ENCODE measurements at places on chromosomes 5 and 9.

DNA sequence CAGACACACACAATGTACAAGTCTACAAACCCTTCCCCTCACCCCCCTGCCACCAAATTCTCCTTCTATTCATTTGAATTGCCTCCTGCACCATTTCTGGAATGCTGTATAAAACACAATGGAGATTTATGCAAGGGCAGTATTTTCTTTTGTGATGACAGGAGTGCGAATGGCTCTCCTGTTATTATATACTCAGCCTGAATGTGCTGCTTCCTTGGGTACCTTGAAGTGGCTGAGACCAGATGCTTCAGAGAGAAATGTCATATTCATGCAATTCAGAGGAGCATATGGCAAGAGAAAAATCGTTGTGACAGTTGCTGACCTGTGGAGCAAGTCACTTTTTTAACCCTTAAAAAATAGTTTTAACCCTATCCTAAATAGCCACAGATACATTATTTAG, 468.0 kb upstream of the WWC1 start:
- no peaks in the 10 kb centered on the region for H3K36me3 ChIP-seq
- no peak overlapping the region for H3K27ac ChIP-seq
- peaks cover 34% of the 10 kb centered on the region for H3K4me1 ChIP-seq

DNA sequence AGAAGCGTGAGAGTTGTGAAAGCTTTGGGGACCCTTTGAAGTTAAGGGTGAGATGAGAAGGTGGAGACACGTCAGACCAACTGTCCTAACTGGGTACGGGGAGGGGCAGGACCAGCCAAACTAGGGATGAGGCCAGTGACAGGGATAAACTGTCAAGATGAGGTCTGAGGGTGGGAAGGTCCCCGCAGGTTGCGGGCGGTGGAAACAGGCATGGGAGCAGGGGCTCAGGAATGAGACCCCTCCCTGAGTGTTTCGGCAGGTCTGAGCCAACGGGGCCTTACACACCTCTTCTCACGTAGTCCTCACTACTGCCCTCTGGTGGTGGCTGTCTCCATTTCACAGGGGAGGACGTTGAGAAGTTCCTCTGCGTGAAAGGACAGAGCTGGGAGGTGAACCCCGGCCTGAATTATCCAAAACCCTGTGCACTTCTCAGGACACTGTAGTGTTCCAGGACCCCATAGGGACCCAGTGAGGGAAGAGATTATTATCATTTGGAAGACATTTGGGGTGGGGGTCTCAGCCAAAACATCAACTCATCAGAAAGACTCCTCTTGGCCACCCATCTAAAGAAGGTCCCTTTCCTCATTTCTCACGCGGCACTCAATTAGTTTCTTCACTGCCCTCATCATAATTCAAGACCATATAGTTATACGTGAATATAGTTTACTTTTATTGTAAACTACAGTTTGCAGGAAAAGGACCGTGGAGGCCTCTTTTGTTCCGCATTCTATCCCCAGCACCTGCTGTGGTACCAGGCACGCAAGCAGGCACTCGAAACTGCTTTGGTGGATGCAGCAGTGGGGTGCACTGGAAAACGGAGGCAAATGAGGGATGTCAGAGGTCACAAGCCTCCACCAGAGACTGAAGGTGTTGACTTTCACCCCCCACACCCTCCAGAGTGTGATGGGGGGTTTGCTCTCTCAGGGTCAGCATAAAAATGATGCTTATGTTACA, 21.7 kb upstream of the NANS start:
- H3K27me3 ChIP-seq, result no peaks in the 10 kb centered on the region
- peak overlapping the region; percentile 34 for H3K4me3 ChIP-seq
- H3K36me3 ChIP-seq, result no peaks in the 10 kb centered on the region

DNA sequence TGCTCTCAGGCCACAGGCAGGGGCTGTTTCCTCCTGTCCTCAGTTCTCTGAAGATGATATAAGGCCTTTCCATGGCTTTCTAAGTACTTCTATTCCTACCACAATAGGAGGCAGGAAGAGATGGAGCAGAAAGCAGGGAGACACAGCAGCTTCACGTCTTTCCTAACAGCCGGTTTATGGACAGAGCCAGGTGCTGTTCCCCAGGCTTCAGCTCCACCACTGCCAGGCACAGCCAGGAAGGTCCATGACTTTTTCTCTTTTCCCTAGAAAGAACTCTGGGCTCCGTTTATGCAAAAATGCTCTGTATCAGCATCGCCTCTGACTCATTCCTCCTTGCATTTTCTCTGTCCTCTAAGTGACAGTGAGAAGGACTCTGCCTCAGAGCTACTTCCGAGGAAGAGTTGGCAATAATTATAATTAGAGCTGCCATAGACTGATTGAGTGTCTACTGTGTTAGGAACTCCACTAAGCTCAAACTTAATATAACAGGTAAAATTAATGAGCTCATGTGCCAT, 478.5 kb downstream of the RASEF start:
- H3K36me3 ChIP-seq, result no peaks in the 10 kb centered on the region
- no peak for DNase-seq
- no peak overlapping the region for H3K27ac ChIP-seq
- H3K27me3 ChIP-seq, result no peaks in the 10 kb centered on the region
- H3K4me1 ChIP-seq, result no peaks in the 10 kb centered on the region
- no peak overlapping the region for H3K4me3 ChIP-seq

DNA sequence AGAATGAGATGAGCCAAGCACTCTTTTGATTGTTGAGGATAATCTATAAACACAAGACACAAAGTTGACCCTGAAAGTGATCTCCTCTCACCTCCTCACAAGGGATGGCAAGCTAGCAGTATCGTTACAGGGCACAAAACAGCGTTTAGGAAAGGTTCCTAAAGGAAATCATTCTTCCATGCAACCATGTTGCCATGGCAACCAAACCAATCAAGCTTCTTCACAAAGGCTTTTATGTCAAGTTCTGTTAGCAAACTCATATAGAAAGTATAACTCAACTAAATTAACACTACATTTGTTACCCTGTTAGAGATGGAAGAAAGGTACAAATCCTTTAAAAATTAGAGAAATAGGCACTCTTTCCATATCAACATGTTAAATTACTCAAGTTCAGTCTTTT, 1016.8 kb upstream of the DMAC1 start:
- no peak overlapping the region for H3K4me3 ChIP-seq
- DNase-seq, result no peak
- H3K4me1 ChIP-seq, result no peaks in the 10 kb centered on the region
- no peaks in the 10 kb centered on the region for H3K27me3 ChIP-seq
- H3K36me3 ChIP-seq, result no peaks in the 10 kb centered on the region

DNA sequence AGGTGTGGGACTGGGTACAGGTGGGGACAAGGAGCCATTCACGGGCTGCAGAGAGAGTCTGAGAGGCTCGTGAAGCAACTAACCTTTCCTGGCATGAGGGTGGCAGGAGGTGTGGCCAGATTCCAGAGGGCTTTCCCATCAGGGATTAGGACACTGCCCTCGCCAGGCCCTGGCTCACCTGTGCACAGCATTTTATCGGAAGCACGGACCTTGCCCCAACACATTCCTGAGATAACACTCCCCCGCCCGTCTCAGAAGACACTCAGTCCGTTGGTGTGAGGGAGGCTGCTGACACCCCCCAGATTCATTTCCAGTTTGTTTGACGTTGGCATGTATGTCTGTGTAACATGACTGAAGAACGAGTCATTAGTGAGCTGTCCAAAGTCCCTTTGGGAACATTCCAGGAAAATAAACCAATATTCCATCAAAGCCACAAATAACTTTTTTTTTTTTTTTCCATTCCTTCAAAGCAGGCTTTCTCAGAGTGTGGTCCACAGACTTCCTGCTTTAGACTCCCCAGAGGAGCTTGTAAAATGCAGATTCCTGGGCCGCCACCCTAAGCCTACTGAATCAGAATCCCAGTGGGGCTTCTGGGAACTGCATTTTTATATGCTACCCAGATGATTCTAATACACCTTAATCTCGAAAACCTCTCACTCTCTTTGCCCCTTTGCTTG, 23.4 kb downstream of the WWC1 start:
- DNase-seq, result no peak
- no peak overlapping the region for H3K27ac ChIP-seq
- H3K4me3 ChIP-seq, result no peak overlapping the region

DNA sequence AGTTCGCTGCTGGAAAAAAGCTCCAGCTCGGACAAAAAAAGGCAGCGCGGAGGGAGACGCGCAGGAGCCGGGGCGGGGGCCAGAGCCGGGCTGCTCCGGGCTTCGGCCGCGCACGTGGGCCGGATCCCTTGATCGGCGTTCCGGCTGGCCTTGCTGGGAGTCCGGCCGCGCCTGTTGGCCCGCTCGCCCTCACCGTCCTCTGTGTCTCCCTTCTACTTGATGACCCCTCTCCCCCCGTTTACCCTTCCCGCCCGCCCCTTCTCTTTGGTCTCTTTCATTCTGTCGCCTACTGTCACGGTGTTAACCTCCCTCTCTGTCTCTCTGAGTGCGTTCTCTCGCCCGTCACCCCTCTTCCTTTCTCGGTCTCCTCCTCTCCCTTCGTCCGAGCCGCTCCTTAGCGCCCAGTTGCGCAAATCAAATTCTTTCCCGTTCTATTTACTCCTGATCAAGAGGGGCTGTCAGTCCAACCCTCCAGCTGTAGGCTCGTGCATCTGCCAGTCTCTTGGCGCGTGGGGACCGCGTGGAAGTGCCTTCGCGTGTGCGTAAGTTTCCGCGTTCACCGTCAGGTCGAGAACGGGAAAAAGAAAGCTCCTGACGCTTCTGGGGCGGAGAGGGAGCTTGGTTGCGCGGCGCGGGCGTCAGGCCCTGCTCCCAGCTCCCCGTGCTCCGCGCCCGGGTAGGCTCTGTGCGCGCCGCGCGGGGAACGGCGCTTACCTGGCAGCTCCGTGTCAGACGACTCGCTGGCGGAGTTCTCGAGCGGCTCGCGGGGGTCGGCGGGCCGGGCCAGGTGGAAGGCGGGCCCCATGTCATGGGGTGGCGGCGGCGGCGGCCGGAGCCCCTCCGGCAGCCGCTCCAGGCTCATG, 798 bp downstream of the PITX1 start:
- H3K27ac ChIP-seq, result no peak overlapping the region
- no peak for DNase-seq
- H3K36me3 ChIP-seq, result no peaks in the 10 kb centered on the region

DNA sequence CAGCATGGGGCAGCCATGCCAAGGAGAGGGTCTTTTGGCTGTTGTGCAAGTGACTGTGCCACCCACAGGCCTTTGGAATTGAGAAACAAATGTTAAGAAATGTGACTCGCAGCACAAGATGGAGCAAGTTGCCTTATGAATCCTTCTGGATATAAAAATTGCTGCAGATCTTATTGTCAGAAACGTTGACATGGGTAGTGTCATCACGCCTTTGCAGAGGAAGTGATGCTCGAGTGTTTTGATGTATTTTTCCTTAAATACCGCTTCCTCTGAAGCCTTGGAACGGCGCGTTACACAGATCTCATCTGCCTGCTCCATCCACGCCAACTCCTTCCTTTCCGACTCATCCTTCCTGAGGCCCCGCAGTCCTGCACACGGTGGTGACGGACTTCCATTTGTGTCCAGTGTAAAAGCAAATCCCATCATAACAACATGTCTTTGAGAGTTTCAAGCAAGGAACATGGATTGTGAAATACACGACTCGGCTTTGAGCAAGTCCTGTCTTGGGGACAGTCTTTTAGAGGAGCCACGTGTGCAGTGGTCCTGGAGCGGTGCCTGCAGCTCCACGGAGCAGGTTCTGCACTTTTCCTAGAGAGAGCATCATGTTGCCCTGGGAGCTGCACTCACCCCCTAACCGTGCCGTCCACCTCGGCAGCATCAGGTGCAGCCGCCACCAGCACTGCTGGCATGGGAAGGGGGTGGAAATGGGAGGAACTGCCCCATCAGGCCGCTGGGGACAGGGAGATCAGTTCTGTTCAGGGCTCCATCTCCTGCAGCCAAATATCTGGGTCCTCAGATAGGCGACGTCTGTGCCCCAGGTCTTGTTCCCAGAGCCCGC, 15.1 kb downstream of the ROPN1L start:
- no peaks in the 10 kb centered on the region for H3K27me3 ChIP-seq
- H3K4me3 ChIP-seq, result no peak overlapping the region
- no peak for DNase-seq
- no peaks in the 10 kb centered on the region for H3K36me3 ChIP-seq

DNA sequence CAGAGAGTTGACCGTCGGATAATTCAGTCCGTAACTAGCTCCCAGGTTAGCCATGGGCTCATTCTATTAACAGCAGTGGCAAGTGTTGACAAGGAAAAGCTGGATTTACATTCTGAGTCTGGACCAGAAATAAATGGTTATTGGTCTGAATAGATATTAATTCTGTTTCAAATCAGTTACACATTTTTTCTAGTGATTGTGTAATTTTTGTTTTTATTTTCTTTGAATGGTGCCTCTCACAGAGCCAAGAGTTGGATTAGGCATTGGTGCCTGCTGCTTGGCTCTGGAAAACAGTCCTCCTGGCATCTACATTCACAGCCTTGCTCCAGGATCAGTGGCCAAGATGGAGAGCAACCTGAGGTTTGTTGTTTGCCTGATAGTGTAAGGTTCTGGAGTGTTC, 115.1 kb downstream of the GOLPH3 start:
- H3K4me3 ChIP-seq, result no peak overlapping the region
- H3K4me1 ChIP-seq, result no peaks in the 10 kb centered on the region
- no peak for DNase-seq
- H3K27me3 ChIP-seq, result no peaks in the 10 kb centered on the region
- H3K36me3 ChIP-seq, result no peaks in the 10 kb centered on the region
- no peak overlapping the region for H3K27ac ChIP-seq

DNA sequence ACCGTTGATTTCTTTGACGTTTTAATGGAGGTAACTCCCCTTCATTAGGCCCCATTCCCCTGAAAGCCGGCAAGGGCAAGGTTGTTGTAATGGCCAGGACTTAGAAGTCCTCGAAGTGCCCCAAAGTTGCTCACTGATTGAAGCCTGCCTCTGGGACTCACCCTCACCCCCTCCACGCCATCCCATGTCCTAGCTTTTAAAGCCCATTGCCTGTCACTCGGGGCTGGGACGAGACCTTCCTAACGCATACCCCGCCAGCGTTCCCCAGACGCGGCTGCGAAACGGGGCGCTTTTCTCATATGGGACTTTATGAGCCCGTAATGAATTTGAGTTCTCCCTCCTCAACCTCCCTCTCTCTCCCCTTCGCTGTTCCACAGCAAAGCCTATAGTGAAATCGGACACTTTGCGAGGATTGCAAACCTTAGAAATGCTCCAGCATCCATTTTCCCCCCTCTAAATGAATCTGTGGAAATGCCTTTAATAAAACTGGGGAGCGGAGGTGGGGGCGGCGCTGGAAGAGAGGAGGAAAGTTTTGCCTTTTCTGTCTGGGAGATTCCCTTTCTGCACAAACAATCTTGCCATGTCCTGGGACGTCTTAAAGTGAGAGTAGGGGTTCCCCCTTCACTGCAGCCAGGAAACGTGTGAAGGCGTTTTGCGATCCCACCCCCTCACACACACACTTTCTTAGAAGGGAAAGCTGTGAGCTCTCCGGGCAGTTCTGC, 1.5 kb downstream of the PAPPA start:
- no peaks in the 10 kb centered on the region for H3K27me3 ChIP-seq
- H3K4me3 ChIP-seq, result peak overlapping the region; percentile 81
- no peak for DNase-seq
- H3K27ac ChIP-seq, result peak overlapping the region; percentile 84
- peaks cover 27% of the 10 kb centered on the region for H3K4me1 ChIP-seq

DNA sequence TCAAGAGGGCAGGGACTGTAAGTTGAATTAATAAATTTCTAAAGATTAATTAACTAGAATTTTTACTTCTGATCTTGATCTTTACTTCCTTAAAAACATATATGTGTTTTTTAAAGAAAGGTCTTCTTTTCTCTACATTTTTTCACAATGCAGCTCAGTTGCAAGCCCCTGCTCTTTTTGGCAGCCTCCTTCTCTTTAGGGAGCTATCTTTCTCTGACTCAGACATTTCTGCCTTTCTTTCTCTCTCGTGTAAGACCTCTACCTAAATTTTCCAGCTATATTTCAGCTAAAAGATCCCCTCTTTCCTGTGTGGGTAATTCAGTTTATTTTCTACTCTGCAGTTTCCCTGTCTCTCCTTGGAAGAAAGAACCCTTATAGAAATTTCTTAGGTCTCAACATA, 38.3 kb upstream of the SNCAIP start:
- H3K27ac ChIP-seq, result no peak overlapping the region
- H3K4me3 ChIP-seq, result no peak overlapping the region
- no peaks in the 10 kb centered on the region for H3K27me3 ChIP-seq
- DNase-seq, result no peak
- no peaks in the 10 kb centered on the region for H3K36me3 ChIP-seq
- H3K4me1 ChIP-seq, result no peaks in the 10 kb centered on the region
